ENCODE measurements at places on chromosomes 7 and 10. TPM values are rescaled to one million over a fixed set of nuclear protein-coding genes. Genes with fewer than 3 reads are reported as not detected.

- DNase-seq = no peak
Measured at GRCh38 chr10:30850776-30851175, 180.9 kb downstream of the ZNF438 start.

Gene LDB3
- total RNA-seq = 647 TPM

DNA sequence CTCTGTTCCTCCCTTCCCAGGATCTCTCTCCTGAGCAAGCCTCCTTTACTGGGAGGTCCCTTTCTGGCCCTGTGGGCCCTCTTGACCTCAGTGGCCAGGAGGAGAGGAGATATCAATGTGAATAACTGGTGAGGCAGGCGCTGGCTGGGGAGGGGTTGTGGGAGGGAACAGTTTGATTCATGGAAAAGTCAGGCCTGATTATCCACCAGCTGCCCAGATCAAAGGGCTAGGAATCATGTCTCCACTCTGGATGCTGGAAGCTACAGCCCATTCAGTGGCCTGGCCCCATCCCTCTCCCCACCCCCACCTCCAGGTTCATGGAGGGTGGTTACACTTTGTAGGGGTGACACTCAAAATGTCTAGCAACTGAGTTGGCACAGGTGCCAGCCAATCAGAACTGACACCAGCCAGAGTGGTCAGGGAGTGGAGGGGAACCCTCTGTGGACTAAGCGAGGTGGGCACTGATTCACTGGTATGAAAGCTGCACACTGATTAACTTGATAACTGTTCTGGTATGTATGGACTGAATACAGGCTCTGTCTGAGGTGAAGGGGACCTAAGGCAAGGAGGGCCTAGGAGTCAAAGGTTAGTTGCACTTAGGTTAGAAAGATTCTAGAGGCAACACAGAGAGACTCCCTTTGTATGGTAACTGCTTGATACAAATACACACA is 4.8 kb downstream of the PRRT4 start:
- no peak for DNase-seq

- DNase-seq = no peak
Measured at GRCh38 chr7:44391746-44392617, 66.6 kb upstream of the CAMK2B start.

- DNase-seq = no peak
Measured at GRCh38 chr10:32972929-32973328, 14.9 kb upstream of the ITGB1 start.

Gene MOGAT3
- not detected for total RNA-seq

Gene UNCX
- total RNA-seq = not detected

GRCh38 chr10:33638891-33639290 is 304.4 kb upstream of the NRP1 start:
- DNase-seq = no peak

DNA sequence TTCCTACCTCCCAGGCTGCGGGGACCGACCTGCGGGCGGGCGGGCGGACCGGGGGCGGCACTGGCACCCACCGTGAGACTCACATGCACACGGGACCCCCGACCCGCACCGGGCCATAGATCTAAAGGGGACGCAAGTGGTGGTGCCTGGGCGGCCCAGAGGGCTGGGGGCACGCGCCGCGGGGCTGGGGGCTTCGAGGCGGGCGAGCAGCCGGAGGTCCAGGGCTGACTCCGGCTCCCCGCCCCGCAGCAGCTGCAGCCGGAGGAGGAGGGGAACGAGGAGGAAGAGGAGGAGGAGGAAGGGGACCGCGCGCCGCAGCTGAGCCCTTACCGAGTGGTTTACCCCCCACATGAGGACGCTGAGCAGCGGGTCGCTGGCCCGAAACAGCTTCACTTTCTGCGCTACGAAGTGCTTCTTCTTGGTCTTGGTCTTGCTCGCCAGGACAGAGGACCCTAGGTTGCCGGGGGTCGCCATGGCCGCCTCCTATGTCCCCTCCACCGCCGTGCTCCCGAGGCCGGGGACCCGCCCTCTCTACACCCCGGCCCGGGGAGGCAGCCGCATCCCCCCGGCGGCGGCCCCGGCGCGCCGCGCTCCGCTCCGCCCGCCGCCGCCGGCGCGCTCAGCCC is 412 bp downstream of the PIP4K2A start:
- DNase-seq = peak; percentile 65

DNA sequence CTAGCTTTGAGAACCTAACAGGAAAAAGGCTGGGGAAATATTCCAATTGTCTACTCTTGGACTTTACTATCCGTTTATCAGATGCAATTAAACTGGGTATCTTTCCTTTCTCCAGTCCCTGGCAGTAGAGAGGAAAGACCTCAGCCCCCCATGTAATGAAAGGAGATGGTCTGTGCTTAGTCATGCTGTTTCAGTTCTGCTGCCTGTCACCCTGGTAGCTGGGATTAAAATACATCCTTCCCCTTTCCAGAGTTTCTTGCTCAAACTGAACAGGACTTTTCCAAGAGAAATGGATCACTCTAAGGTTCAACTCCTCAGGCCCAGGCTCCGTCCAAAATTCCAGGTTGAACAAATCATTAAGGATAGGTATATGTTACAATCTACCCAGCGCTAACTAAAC is 202.9 kb downstream of the PTEN start:
- no peak for DNase-seq

All from psoas muscle (tissue), 8 donors.